ENCODE measurements at places on chromosomes 6 and 20. TPM values are rescaled to one million over a fixed set of nuclear protein-coding genes. Genes with fewer than 3 reads are reported as not detected.

FOXQ1 gene
- total RNA-seq: 0.39 TPM

GPR6 gene
- total RNA-seq: not detected

MAS1 gene
- total RNA-seq: not detected

RNGTT gene
- 9.5 TPM for total RNA-seq

ACTL10 gene
- 1.4 TPM for total RNA-seq

NOTCH4 gene
- total RNA-seq: 3.2 TPM

KIF13A gene
- total RNA-seq: 13.0 TPM

SLC17A2 gene
- total RNA-seq: not detected

CDSN gene
- 0.13 TPM for total RNA-seq

PRR18 gene
- total RNA-seq: not detected

MLN gene
- not detected for total RNA-seq

DOK5 gene
- total RNA-seq: 2.1 TPM

Data from epithelial cell of alveolus of lung (primary cell).